ENCODE measurements at places on chromosomes 4 and X.

DNA sequence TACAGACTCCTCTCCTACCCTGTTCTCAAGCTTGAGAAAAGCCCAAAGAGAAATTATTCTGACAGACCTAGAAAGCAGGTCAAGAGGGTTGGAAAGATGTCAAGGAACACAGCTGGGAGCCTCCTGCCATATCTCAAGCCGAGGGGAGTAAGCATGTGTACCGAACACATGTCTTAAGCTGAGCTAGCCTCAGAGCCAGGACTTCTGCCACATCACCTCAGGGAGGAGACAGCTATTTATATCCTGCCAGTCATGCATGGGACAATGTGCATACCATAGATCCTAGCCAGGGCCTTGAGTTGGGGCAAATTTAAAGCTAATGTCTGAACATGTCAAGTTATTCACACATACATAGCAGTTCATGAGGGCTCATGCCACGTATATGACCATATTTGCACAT, 11.8 kb downstream of the TMEM31 start:
- DNase-seq = no peak
- H3K36me3 ChIP-seq = no peaks in the 10 kb centered on the region
- H3K4me1 ChIP-seq = no peaks in the 10 kb centered on the region
- H3K4me3 ChIP-seq = no peak overlapping the region

DNA sequence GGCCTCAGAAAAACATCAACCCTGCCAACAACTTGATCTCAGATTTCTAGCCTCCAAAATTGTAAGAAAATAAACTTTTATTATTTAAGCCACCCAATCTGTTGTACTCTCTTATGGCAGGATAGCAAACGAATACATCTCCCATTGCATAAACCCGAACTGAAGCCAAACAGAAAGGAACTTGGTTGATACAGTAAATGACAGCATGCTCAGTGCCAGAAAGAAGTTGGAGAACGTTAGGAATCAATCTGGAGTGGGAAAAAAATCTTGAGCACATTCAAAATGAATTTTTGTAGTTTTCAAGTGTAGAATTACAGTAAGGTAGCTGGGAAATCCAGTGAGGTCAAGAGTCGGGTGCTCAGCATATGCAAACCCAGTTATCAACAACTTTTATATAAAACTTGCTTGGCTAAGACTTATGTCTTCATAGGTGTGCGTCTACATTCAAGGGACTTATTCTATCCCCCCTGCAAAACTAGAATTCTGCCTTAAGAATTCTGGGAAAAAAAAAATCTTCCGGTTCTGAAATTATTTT, 157.5 kb upstream of the ANKRD50 start:
- H3K4me1 ChIP-seq = peaks cover 13% of the 10 kb centered on the region
- no peak overlapping the region for H3K27ac ChIP-seq
- no peak for DNase-seq
- no peaks in the 10 kb centered on the region for H3K27me3 ChIP-seq
- no peak overlapping the region for H3K4me3 ChIP-seq

GRCh38 chrX:20681683-20682082, 415.0 kb upstream of the RPS6KA3 start:
- no peak for DNase-seq
- H3K27me3 ChIP-seq = no peaks in the 10 kb centered on the region
- no peak overlapping the region for H3K4me3 ChIP-seq
- no peaks in the 10 kb centered on the region for H3K4me1 ChIP-seq
- no peaks in the 10 kb centered on the region for H3K36me3 ChIP-seq
- no peak overlapping the region for H3K27ac ChIP-seq

DNA sequence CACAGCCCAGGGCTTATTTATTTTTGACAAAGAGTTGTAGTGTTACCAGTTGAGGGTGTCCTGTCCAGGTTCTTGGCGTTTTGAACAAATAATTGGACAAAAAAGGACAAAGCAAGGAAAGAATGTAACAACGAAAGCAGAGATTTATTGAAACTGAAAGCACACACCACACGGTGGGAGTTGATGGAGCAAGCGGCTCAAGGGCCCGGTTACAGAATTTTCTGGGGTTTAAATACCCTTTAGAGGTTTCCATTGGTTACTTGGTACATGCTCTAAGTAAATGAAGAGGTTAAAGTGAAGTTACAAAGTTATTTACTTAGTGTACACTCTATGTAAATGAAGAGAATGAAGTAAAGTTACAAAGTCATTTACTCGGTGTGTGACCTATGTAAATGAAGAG, 27.8 kb upstream of the OPHN1 start:
- no peaks in the 10 kb centered on the region for H3K4me1 ChIP-seq
- no peaks in the 10 kb centered on the region for H3K27me3 ChIP-seq
- H3K27ac ChIP-seq = no peak overlapping the region
- H3K4me3 ChIP-seq = no peak overlapping the region
- no peaks in the 10 kb centered on the region for H3K36me3 ChIP-seq

GRCh38 chrX:40268188-40268520, 170.4 kb upstream of the BCOR start:
- H3K27me3 ChIP-seq = no peaks in the 10 kb centered on the region
- no peak for DNase-seq
- no peak overlapping the region for H3K4me3 ChIP-seq
- peaks cover 17% of the 10 kb centered on the region for H3K4me1 ChIP-seq

All from mesothelial cell of epicardium (in vitro differentiated cells).